ENCODE measurements at places on chromosomes 11 and 22.

GRCh38 chr22:43921370-43921769, 2.2 kb upstream of the PNPLA3 start:
- DNase-seq: peak; percentile 60

GRCh38 chr11:44824300-44824704, 97.5 kb downstream of the TSPAN18 start:
- no peak for DNase-seq

DNA sequence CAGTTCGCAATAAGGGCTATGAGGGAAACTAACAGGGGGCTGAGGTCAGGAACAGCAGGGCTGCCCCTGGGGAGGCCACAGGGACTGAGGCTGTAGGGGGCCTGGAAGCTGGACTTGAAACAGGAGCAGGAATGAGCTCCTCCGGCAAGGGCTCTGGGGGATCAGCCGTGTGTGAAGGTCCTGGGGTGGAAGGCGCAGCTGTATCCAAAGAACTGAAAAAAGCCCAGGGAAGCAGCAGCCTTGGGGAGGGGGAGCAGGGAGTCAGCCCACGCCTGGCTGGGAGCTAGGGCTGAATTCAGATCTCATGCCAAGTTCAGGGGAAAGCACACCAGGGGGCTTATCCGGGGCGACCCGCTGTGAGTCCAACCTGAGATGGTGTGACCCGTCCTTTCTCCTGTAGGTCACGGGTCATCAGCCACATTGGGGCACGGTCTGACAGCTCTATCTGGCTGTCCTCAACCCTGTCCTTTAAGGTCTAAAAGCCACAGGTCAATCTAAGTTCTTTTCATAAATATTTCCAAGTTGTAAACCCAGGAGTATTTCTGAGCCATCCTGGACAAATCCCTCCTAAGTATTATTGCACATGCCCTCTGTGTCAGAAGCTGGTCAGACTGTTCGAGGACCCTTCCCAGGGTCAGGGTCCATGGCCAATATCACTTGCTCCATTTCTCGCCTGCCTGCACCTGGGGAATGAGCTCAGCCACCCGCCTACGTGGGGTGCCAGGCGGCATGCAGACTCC, 18.0 kb downstream of the TP53AIP1 start:
- DNase-seq: no peak

DNA sequence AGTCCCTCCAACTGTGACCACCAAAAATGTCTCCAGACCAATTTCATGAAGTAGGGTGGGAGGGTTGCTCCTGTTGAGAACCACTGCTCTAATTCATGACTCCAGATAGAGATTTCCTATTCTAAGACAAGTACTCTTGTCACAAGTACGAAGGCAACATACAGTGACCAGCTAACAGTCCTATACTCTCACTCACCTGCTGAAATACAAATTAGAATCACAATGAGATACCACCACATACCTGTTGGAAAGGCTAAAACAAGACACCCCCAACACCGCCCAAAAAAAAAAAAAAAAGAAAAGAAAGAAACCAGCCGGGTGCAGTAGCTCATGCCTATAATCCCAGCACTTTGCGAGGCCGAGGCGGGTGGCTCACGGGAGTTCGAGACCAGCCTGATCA, 310.5 kb downstream of the SWAP70 start:
- no peak for DNase-seq

DNA sequence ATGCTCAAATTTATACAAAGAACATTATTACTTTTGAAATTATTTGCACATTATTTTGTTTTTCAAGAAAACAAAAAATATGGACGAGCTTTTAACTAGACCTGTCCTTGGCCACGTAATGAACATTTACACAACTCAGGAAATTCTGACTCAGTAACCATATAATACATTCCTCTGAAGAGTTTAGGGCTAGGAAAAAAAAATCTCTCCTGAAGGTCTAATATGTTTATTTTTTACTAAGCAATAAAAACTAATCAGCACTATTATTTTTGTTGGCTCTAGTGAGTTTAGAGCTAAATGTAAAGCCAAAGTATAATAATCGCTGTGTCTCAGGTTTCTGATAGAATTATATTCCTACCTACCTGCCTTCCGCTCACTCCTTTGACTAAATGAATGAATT, 187.5 kb downstream of the SWAP70 start:
- DNase-seq: peak; percentile 37

Measured in fibroblast of upper back skin (primary cell).